Esophagus muscularis mucosa (tissue), 4 donors: ENCODE measurements at places on chromosomes 7 and 10. TPM values are rescaled to one million over a fixed set of nuclear protein-coding genes. Genes with fewer than 3 reads are reported as not detected.

The SLC39A12 gene
- not detected for total RNA-seq

The CPA4 gene
- total RNA-seq = not detected

The NEURL1 gene
- total RNA-seq = 0.42 TPM

The CYP3A4 gene
- total RNA-seq = not detected

The FAM20C gene
- 72.9 TPM for total RNA-seq

The ATP6V1F gene
- 104 TPM for total RNA-seq

The PAPOLB gene
- 0.17 TPM for total RNA-seq

The HABP2 gene
- not detected for total RNA-seq

The HMX3 gene
- not detected for total RNA-seq

The ZFYVE27 gene
- total RNA-seq = 16.3 TPM

The GSTK1 gene
- total RNA-seq = 110 TPM

The AZGP1 gene
- total RNA-seq = 3.1 TPM

The SEMA3E gene
- total RNA-seq = 11.2 TPM

The TAS2R4 gene
- 0.33 TPM for total RNA-seq

The ZNF248 gene
- 23.7 TPM for total RNA-seq
